ENCODE measurements at places on chromosomes 16 and 17.

DNA sequence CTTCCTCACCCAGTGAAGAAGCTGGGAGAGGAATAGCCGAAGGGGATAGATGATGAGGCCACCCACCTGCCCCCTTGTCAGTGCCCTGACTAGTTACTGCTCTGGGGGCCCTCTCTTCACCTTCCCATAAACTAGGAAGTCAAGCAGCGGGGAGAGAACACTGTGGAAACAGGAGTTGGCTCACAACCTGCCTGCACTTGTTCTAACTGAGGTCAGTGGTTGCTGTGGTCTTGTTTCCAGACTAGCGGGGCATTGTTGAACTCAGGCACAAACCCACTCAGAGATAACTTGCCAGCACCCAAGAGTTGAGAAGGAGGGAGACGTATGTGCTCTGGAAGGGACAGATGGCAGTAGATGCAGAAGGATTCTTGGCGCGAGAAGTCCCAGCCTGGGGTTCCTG is 48.6 kb upstream of the DDX52 start:
- no peak for DNase-seq

DNA sequence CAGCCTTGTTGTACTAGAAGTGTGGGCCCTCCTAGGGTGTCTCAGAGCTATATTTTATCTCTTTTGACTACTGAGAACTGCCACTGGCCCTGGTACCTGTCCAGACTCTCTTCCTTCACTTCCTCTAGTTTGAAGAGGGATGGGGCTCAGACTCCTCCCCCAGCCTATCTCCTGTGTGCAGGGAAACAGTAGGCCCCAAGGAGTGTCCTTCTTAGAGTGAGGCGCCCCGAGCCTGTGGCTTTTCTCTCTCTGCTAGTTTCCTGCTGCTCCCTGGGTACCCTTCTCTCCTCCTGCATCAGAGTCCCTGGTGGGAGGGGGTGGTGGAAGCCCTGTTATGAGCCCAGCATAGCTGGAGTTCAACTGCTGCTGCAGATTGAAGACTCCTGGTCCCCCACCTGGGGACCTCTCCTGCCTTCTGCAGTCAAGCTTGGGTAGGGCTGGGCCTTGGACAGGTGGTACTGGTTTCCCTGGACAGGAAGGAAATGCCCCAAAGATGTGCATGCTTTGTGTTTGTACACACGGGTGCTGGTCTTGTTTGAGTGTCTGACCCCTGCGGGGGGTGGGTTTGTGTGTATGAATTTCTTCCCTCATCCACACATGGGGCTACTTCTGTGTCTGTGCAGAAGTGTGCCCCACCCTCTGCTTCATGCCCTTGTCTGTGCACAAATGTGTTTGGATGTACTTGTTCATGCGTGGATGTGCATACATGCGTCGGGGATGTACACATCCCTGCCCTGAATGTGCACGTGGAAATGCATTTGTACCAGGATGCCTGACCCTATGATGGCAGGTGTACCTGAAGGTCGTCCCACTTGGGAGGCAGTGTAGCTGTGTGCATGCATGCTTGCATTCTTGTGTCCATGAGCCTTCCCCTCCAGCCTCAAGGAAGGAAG is 6.9 kb downstream of the RARA start:
- DNase-seq, result no peak

GRCh38 chr16:28967156-28967555 is 7.4 kb upstream of the SPNS1 start:
- DNase-seq, result no peak

DNA sequence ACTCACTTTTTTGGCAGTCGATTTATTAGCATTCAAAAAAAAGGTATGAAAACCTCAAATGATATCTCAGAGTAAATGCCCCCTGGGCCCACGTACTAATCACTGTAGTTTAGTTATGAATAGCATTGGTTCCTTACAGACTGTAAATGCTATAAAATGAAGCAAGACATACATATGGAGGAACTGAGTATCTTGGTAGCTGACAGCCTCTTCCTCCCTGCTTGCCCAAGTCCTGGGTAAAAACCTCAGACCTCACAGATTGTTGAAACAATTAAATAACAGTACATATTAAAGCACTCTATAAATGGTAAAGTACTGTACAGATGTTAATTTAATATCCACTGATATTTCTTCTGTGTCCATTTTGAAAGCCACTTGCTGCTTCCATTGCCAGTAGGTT is 33.2 kb upstream of the ABCC11 start:
- no peak for DNase-seq

GRCh38 chr17:826778-827177 is 44.6 kb downstream of the MRM3 start:
- DNase-seq, result no peak

GRCh38 chr17:41769346-41769862 is 17.1 kb downstream of the JUP start:
- DNase-seq, result no peak

GRCh38 chr17:71801301-71801700 is 319.5 kb upstream of the SOX9 start:
- DNase-seq, result no peak

DNA sequence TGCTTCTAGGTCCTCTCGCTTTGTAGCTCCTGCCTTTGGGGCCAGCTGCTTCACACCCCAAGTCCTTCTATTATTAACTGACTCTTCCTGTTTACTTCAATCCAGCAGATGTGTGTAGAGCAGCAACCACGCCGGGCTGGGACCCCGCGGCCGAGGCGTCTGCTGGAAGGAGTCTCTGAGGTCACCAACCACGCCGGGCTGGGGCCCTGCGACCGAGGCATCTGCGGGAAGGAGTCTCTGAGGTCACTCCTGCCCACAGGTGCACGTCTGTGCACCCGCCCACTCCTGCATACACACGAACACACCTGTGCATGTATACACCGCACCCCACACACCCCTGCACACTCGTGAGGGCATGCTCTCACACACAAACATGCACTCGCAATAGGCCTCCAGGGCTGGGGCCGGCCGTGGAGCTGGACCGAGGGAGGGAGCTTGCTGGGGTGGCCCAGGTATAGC is 7.8 kb upstream of the TEX19 start:
- no peak for DNase-seq

GRCh38 chr16:19236561-19237209 is 48.8 kb upstream of the CLEC19A start:
- no peak for DNase-seq

GRCh38 chr16:1647856-1648255 is 30.2 kb upstream of the JPT2 start:
- DNase-seq, result no peak

GRCh38 chr16:82650804-82651203 is 24.0 kb downstream of the CDH13 start:
- no peak for DNase-seq
